Nephron progenitor cell (in vitro differentiated cells): ENCODE measurements at places on chromosomes 2 and 18.

- DNase-seq: no peak
These were observed 34.8 kb downstream of the GPATCH11 start for GRCh38 chr2:37119157-37119556.

- DNase-seq: no peak
These were observed 24.3 kb downstream of the HEATR5B start for GRCh38 chr2:37059841-37060240.

- no peak for DNase-seq
These were observed 53.0 kb downstream of the TCF4 start for GRCh38 chr18:55534996-55535395.

GRCh38 chr2:29024882-29025430 lies 43.9 kb downstream of the TOGARAM2 start:
- DNase-seq: no peak

GRCh38 chr18:39564716-39565115 lies 1999.1 kb upstream of the CELF4 start:
- no peak for DNase-seq

GRCh38 chr18:45962461-45962860 lies 4.7 kb downstream of the EPG5 start:
- DNase-seq: no peak

DNA sequence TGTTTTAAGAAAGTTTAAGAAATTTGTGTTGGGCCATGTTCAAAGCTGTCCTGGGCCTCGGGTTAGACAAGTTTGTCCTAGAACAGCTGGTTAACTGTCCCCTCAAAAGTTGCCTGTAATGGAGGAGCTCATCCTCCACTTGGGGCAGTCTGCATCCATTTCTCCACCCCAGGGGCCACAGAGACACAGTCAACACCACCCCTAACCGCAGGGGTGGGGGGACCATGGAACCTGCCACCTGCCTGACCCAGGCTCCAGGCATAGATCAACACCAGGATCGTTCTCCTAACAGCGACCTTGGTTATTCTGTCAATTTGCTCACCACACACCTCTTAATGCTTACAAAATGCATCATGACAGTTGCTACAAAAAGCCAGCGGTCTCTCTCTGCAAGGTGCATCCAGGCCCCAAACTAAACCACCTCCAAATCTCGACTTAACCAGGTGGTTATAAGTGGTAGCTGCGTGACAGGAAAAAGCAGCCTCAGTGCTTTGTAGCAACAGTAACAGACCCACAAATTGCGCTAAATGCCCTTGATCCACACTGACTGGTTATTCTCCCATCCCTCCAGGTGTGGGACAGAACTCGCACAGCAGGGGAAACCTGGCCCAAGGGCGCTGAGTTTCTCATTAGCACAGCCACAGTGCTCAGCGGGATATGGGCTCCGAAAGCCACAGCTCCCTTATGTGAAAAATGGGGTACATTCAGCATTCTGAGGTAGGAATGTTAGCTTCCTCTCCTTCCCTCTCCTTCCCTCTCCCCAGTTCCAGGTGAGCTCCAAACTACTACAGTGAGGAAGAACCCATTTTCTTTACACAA lies 48.0 kb downstream of the HDLBP start:
- no peak for DNase-seq

DNA sequence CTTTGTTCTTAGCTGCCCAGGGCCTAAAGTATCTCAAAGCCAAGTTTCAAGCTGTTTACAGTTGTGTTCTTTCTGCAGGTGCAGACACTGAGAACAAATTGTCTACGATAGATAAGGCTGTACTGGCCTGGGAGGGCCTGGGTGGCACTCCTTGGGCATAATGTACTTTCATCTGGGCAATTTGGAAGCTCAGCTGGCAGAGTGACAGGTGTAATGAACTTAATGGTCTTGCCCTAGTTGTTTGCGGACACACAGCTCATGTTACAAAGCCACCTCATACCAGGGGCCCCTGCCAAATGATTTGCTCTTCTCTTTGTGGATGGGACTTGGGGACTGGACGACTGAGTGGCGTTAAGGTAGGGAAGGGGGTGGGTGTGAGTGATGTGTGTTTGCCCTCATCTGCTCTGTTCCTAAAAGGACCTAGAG lies 4.3 kb downstream of the LDLRAD4 start:
- DNase-seq: no peak

- no peak for DNase-seq
These were observed 11.1 kb downstream of the CLUL1 start for GRCh38 chr18:607930-608329.

GRCh38 chr18:11962597-11962996 lies 18.7 kb upstream of the IMPA2 start:
- no peak for DNase-seq

DNA sequence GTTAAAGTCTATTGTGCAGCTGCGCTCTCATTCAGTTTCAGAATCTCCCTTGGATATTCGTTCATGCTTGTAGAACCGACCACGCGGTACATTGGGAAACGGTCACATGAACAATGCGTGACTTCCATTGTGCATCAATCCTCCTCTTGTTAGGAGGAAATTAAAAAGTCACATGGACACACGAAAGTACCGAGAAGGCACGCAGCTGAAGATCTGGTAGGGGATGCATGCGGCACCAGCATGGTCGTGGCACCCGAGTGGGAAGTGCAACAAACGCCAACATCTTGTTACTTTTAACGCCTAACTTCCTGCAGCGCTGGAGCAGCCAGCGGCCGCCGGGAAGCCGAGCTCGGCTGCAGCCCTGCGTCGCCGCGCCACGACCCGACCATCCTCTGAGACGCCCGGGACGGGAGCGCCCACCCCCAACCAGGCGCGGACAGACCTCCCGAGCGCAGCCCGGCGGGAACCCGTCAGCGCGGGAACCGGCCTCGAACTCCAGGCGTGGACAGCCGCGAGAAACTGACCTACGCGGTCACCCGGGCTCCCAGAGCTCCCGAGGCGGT lies 412 bp downstream of the OSBPL1A start:
- DNase-seq: peak; percentile 75

DNA sequence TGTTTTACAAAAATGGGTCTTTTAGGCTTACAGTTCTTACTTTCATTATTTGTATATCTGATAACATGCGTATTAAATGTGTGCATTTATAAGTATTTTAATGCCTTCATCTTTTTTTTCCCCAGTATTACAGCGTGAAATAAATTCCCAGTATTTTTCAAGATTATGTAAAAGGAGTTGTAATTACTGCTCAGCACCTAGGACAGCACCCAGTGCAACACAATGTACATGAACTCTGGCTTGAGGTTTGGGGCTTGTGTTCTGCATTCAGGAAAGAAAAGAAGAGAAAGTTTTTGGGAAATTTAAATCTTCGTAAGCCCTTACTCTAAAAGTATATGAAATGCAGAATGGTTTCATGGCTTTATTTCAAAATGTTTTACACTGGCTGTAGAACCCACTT lies 16.7 kb downstream of the ZNF638 start:
- DNase-seq: peak; percentile 45

- no peak for DNase-seq
These were observed 2063.5 kb downstream of the SUCLG1 start for GRCh38 chr2:82395531-82395930.

GRCh38 chr18:10035281-10035991 lies 121.6 kb downstream of the VAPA start:
- DNase-seq: no peak

GRCh38 chr2:237016121-237016915 lies 69.4 kb upstream of the COPS8 start:
- DNase-seq: no peak

DNA sequence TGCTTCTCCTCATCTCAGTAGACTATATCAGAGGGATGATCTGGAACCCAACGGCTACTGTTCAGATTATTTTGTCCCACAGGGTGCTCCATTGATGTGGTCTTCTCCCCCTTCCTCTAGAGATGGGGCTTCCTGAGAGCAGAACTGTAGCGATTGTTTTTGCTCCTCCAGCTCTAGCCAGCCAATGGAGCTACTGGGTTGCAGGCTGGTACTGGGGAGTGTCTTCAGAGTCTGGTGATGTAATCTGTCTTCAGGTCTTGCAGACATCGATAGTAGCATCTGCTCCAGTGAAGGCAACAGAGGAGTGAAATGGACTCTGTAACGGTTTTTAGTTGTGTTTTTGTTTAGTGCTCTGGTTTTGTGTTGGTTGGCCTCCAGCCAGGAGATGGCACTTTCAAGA lies 621.9 kb downstream of the RNF144A start:
- DNase-seq: no peak

GRCh38 chr2:8408560-8409460 lies 273.0 kb upstream of the ID2 start:
- no peak for DNase-seq

DNA sequence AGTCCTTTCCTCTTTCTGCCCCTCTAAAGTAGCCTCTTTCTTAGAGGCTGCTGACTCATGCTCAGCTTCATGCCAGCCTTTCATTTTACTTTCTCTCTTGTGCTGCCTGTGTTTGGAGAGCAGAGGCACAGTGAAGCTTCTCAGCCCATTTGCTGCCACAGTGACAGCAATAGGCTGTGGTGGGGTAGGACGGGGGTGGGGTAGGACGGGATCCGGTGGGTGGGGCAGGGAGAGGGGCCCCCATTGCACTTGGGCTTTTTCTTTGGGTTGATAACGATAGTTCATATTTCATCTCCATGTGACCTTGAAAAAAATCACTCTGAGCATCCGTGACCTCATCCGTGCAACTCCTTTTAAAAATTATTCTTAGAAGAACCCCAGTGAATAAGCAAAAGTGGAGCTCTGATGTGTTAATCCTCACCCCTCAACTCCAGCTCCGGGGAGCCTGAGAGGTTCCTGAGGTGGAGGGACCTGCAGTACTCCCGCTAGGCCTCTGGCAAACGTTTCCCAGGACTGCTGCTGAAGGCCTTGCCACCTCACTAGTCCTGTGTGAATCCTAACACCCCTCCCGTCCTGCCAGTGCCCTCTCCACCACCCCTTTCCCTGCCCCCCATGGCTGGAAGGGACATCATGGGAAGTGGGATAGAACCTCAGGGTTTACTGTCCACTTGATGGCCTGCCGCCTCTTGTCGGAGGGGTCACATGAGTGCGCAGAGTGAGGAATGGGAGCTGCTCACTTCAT lies 70.8 kb downstream of the INPP4A start:
- no peak for DNase-seq

DNA sequence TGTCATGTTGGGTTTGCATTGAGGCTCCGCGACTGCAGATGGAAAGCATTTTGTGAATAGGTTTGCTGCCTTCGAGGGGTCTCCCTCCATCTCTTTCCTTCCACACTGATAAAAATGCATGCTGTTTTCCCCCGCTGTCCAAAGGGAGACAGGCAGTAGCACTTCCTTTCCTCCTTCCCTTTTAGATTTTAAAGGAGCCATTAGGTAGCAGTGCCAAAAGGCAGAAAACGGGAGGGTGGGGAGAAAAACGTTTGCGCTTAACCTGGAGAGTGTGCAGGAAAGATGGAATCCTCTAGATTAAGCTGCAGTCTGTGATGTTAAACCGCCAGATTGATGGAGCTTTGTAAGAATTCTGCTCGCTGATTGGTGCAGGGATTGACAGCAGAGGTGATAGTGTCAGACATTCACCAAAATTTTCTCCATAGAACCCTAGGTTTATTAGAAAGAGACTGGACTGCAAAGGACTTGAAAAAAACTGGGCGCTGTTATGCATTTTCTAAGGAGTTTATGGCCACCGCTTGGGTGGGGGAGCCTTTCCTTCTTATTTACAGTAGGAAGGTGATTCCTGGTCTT lies 688 bp downstream of the MAPRE2 start:
- no peak for DNase-seq

DNA sequence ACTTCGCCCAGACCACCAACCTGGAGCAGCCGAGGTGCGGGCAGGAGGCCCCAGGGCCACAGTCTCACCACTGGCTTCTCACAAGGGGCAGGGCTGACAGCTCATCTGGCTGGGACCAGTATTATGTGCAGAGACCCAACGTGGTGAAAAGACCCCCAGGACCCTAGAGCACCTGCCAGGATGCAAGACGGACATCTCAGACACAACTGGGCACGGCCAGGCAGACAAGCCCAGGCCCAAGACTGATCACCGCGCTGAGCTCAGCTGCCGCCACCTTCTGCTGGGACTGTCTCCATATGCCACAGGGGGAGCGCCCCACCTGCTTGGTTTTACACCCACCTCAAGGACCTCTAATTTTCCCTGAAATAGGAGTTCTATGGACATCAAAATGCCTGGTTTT lies 23.2 kb downstream of the HDAC4 start:
- no peak for DNase-seq

- no peak for DNase-seq
These were observed 748.7 kb upstream of the CHAC2 start for GRCh38 chr2:53018825-53019425.

- DNase-seq: no peak
These were observed 15.6 kb downstream of the TRABD2A start for GRCh38 chr2:84865181-84865783.

GRCh38 chr2:20931346-20931745 lies 108.4 kb upstream of the LDAH start:
- DNase-seq: no peak

GRCh38 chr2:24874035-24874434 lies 46.0 kb downstream of the ADCY3 start:
- DNase-seq: no peak

DNA sequence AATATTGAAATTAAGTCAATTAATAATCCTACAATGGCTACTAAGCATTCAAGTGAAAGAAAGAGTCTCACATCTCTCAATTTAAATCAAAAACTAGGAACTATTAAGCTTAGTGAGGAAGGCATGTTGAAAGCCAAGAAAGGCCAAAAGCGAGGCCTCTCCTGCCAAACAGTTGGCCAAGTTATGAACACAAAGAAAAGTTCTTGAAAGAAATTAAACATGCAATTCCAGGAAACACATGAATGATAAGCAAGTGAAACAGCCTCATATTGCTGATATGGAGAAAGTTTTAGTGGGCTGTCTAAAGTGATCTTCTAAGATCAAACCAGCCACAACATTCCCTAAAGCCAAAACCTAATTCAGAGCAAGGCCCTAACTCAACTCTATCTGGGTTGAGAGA lies 11.8 kb downstream of the RDH14 start:
- no peak for DNase-seq

DNA sequence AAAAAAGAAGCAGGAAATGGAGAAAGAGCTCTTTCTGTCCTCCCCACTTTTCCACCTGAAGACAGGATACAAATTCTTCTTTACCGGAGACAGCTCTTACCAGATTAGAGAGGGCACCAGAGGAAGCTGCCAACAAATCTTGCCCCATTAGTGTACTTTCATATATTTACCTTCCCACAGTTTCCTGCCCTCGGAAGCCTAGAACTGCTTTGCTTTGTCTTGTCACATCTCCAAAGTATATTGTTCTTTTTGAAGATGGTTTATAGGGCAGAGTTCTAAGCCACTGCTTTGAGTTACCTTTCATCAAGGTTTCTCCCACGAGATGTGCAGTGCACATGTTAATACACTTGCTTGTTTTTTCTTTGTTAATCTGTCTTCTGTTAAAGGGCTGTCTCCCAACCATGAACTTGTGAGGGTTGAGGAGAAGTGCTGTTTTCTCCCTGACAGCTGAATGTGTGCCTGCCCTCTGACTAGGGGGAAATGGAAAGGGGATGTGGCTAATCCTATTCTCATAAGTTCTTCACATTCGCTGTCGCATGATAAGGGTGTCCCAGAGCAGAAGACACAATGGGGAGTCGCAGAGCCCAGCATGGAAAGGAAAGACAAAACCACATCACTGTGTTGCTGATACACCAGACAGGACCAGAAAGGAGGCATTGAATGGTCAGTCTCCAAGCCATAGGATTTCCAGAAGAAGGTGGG lies 24.2 kb downstream of the CENPA start:
- no peak for DNase-seq

- DNase-seq: no peak
These were observed 102.7 kb upstream of the PTPRM start for GRCh38 chr18:7464245-7464966.
